ENCODE measurements at places on chromosomes 12 and 14.

- no peak for DNase-seq
Observed at GRCh38 chr12:47350062-47350408, 270.3 kb upstream of the AMIGO2 start.

DNA sequence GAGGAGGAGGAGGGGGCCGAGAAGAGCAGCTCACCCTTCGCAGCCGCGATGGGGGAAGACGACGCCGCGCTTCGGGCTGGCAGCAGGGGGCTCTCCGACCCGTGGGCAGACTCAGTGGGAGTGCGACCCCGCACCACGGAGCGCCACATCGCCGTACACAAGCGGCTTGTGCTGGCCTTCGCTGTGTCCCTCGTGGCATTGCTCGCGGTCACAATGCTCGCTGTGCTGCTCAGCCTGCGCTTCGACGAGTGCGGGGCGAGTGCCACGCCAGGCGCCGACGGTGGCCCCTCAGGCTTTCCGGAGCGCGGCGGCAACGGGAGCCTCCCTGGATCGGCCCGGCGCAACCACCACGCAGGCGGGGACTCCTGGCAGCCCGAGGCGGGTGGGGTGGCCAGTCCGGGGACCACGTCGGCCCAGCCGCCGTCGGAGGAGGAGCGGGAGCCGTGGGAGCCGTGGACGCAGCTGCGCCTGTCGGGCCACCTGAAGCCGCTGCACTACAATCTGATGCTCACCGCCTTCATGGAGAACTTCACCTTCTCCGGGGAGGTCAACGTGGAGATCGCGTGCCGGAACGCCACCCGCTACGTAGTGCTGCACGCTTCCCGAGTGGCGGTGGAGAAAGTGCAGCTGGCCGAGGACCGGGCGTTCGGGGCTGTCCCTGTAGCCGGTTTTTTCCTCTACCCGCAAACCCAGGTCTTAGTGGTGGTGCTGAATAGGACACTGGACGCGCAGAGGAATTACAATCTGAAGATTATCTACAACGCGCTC, 745 bp downstream of the TRHDE start:
- DNase-seq, result no peak

DNA sequence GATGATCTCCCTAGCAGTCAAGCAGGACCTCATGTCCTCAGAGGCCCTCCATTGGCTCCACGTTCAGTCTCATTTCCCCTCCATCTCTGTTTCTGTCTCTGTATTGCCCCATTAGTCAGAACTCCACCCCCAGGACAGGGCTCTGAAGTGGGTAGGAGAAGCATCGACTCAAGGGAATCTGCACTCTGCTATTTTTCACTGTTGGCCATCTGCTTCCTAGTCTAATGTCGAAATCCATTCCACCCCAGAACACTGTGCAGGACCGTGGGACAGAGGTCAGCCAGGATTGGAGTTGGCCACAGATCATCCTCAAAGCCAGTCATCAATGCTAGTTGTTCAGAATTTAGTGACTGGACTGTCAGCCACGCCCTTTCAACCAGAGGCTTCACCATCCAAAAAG, 10.1 kb downstream of the KRT77 start:
- no peak for DNase-seq

- DNase-seq, result no peak
Observed at GRCh38 chr12:132216354-132216987, 72.2 kb downstream of the NOC4L start.

DNA sequence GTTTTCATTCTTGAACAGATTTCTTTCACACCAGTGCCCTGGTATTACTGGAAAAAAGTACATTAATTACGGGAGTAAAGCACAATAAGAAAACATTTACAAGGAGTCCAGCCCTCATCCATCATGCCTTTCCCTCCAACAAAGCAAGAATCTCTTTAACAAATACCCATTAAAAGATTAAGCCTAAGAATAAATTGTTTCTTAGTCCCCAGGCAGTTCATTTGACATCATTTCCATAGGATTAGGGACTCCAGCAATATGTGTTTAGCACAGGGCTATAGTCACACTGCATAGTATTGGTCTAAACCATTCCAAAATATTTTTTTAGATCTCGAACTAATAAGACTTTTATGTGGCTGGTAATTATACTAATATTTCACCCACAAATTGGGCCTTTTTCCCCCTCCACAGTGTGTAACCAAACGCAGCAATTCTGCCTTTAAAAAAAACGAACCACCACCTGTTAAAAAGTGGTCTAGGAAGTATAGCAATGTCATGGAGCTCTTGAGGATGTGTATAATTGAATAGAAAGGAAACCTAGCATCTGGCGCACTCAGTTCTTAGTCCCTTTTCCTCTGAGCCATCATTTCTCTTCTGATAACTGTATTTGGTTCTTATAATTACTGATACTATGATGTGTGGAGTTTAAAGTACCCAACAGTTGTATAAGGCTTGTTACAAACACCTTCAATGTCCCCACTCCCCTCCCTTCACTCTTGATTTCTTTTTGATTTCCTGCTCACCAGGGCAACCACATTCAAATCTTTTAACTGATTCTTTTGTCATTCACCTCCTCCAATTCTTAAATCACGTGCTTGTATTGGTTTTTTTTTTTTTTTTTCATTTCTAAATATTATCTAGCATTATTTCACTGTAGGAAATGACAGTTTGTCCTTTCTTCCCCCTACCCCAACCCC, 138.7 kb downstream of the ETV6 start:
- no peak for DNase-seq

- no peak for DNase-seq
Observed at GRCh38 chr12:19972325-19973288, 395.7 kb upstream of the PDE3A start.

DNA sequence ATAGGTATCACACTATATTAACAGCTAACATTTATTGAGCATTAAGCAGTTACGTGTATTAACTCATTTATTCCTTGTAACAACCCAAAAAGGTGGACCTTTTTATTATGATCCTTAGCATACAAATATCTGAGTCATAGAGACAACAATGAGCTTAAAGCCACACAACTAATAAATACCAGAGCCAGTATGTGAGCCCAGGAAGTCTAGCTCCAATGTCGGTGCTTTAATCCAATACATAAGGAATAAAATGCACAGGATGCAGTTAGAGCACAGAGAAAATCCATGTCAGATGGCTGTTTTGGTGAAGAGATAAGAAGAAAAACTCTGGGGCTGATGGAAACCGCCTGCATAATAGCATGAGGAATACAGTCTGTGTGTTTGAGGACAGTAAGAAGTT, 888.6 kb downstream of the TMTC2 start:
- no peak for DNase-seq

DNA sequence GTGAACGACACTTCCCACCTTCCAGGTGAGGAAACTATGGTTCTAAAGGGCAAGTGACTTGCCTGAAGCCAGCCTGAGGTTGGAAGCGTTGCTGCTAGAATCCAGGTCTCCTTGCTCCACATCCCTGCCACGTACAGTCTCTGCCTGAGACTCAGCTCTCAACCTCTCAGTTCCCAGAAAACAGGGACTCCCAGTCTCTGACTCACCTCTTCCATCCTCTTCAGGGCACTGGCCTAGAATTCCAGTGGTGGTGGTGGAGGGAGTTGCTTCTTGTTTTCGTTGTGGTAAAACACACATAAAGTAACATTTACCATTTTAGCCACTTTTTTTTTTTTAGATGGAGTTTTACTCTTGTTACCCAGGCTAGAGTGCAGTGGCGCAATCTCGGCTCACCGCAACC, 7.3 kb downstream of the GPR68 start:
- DNase-seq, result no peak

DNA sequence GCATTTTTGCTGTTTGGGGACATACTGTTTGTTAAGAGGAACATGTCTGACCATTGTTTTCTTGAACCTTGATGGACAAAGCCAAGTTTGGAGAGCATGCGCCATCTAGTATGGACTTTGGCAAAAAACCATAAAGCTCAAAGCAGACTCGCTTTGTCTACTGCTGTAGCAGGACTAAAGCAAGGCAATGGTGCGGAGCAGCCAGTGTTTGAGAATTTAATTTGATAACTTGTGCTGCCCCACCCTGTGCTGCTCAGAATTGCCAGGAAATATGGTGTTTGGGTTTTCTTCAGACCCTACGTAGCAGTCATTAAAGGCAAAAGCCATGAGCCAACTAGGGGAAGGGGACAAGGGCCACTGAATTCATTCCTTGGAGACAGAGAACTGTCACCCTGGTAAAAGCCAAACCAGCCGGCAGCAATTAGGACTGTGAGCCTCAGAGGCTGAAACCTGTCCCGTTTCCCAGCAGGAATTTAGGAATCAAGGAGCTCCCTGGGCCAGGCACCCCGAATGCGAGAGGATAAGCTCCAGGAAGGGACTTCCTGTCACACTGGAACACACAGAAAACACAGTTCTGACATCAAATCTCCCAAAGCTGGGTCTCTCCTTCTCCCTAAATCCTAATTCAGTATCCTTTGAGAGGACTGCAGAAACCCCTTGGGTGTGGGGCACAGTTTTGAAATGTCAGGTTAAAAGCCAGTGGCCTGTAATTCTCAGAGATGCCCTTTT, 1.1 kb downstream of the AVIL start:
- no peak for DNase-seq

- DNase-seq, result no peak
Observed at GRCh38 chr12:3311491-3312103, 179.4 kb upstream of the PRMT8 start.

GRCh38 chr14:88554457-88555286, at the start of gene PTPN21:
Gene PTPN21, minus strand, starts transcription at chr14:88555007. Its CDS starts 4,590 bp downstream, at chr14:88550417.
- peak; percentile 55 for DNase-seq

GRCh38 chr14:73254247-73255004, 17.1 kb downstream of the PAPLN start:
- no peak for DNase-seq

Measured in Karpas-422 (cell line).